Brain pericyte (primary cell): ENCODE measurements at places on chromosomes 1 and 21.

GRCh38 chr1:207495801-207496792 lies at the start of gene CR1:
Gene CR1 (plus strand): TSS chr1:207496157. CDS start chr1:207496268, 111 bp downstream.
- DNase-seq: no peak

- DNase-seq: no peak
Measured at GRCh38 chr1:1732381-1732780, 8.2 kb upstream of the CDK11A start.

GRCh38 chr1:211082824-211083223 lies 51.1 kb downstream of the KCNH1 start:
- DNase-seq: no peak

GRCh38 chr1:29650041-29650400 lies 413.7 kb downstream of the PTPRU start:
- no peak for DNase-seq

DNA sequence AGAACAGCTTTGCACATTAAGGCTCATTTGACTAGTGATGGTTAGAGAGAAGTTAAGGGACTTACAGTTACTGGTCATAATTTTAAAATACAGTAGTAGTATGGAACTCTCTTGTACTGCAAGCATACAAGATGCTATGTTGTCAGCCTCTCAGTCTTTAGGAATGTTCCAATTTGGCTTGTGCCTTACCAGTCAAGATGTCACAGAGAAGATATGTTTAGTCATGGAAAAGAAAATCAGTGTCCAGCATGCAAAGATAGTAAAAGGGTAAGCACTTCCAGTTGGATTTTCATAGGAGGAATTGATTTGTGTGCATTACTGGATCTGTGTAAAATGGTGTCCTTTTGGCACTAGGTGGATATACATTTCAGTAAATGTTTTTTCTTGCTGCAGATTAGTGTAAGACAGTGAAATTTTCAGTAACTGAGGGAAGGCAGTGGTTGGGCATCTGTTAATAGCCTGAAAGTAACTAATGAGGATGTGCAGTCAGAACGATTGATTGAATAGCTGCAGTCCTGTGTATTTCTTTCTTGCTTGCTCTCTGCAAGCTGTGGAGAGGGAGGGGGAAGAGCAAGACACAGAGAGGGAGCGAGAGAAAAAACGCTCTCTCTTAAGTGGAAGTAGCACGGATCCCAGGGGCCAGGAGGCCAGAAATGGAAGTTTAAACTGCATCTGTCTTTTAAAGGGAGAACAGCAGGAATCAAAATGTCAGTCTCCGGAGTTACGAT lies 108.2 kb downstream of the CLEC20A start:
- no peak for DNase-seq

DNA sequence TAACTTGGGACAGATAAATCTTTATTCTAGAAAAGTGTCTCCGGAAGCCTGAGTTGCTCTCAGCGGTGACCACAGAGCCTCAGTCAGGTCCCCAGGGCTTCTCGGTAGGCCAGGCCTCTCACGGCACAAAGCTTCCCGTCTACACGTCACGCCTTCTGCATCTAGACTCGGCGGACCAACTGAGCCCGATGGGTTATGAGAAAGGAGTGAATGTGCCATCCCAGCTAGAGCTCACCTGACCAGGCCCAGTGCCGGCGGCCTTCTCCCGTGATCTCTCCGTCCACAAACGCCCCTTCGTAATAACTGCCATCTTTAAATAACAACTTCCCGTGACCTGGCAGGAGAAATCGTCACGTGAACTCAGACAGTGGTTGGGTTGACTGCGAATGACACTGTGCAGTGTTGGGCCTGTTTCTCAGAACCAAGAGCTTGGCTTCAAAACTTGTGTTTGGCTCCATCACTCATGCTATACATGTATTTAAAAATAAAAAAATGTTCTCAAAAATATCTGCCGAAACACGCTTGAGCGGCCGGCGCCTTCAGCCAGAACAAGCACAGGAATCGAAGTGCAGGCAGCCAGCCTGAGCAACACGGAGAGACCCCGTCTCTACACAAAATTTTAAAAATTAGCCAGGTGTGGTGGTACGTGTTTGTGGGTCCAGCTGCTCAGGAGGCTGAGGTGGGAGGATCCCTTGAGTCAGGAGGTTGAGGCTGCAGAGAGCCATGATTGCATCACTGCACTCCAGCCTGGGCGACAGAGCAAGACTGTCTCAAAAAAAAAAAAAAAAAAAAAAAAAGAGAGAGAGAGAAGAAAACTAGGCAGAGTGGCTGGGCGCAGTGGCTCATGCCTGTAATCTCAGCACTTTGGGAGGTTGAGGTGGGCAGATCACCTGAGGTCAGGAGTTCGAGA lies 3.1 kb downstream of the MORN1 start:
- no peak for DNase-seq

- no peak for DNase-seq
Measured at GRCh38 chr1:100703716-100704115, 15.8 kb upstream of the VCAM1 start.

DNA sequence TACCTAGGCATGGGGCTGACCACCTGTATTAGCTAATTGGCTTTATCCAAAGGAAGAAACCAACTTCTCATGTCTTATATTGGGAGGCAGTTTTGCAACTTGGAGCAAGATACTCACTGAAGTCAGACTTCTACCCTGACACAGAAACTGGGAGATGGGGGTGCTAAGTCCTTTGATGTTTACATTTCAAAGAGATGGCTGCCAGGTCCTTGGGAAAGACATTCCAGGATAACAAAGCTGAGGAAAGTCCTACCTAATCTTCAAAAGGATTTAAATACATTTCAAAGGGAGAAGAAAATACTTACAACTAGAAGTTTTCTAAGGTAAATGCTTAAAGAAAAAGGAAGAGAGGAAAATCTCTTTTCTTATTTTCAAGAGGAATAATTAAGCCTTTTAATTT lies 62.1 kb downstream of the FH start:
- DNase-seq: no peak

DNA sequence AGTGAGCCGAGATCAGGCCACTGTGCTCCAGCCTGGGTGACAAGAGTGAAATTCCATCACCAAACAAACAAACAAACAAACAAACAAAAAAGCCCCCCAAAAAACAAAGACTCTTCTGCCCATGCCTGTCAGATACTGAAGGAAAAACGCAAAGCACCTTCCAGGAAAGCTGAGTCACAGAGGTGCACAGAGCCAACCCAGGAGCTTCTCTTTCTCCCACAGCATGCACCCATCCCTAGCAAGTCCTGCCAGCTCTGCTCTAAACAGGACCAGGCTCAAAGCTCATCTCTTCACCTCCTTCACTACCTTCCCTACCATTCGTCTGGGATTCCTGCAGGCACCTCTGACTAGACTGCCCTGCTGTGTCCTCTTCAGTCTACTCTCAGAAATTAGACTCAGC lies 46.5 kb downstream of the ETS2 start:
- no peak for DNase-seq

- DNase-seq: no peak
Measured at GRCh38 chr1:88973520-88974137, 18.8 kb downstream of the KYAT3 start.

DNA sequence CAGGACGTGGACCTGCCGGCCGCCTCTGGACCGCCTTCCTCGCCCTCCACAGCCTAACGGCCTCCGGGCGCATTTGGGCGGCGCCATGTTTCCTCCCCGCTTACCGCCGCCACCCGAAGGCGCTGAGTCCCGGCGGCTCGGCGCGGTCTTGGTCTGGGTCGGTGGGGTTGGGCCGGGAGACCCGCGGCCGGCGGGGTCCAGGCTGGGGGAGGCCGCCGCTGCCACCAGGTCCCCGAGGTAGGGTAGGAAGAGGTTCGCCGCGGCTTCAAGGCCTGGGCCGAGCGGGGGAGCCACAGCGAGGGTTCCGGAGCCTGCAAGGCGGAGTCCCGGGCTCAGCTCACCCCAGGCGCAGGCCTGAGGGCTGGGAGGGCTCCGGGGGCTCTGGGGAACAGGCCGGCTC lies 5.5 kb downstream of the OR2C3 start:
- DNase-seq: no peak

DNA sequence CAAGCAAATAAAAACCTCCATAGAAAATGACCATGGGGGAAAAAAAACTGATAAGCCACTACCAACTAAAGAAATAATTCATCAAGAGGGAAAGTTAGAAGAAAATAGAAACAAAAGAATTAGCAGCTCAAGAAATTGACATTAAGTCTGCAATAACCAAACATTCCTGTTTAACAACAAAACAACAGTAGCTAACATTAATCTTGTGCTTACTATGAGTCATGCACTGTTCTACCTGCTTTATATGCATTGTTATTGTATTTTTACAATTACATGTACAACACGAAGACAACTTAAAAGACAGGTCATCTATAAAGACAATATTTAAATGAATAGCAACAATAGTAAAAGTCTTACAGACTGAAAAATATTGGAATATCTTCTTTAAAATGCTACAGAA lies 34.4 kb upstream of the LRRC7 start:
- no peak for DNase-seq

GRCh38 chr21:46461909-46462308 lies 3.2 kb downstream of the DIP2A start:
- DNase-seq: no peak

- DNase-seq: no peak
Measured at GRCh38 chr1:219790834-219791615, 137.3 kb downstream of the SLC30A10 start.

GRCh38 chr1:162996261-162996660 lies 72.9 kb upstream of the RGS4 start:
- DNase-seq: no peak

GRCh38 chr1:153612111-153612754 lies 704 bp downstream of the S100A16 start:
- no peak for DNase-seq

- DNase-seq: no peak
Measured at GRCh38 chr1:77175230-77175844, 43.9 kb downstream of the PIGK start.

DNA sequence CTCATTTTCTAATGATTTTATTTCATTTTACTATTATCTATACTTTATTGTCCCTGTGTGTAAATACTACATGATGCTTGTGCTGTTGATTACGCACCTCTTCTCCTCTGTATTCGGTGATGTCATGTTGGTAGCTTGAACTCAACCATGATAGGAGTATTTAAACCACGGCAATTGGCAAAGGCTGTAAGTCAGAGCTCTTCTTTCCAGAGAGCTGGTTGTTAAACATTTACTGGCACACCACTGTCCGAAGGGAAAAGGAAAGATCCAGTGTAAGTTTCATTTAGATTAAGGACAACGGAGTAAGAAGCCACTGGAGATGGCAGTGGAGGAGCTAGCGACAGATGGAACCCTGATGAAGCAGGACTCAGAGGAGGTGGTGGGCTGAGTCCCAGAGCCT lies 93.4 kb upstream of the KCNE2 start:
- DNase-seq: no peak

DNA sequence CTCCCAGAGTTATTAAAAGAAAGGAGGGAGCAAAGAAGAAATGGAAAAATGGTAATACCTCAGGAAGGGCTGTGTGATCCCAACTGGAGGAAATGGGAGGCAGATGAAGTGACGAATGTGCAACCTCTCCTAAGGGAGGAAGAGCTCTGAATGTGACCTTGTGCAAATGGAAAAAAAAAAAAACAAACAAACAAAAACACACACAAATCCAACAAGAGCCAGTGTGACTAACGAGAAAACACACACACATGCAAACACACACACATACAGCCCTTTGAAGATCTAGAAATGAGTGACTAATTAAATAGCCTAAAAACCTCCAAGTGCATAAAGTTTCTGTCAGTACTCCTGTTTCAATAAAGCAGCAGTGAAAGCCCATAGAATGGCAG lies 49.0 kb downstream of the CCN1 start:
- DNase-seq: no peak

DNA sequence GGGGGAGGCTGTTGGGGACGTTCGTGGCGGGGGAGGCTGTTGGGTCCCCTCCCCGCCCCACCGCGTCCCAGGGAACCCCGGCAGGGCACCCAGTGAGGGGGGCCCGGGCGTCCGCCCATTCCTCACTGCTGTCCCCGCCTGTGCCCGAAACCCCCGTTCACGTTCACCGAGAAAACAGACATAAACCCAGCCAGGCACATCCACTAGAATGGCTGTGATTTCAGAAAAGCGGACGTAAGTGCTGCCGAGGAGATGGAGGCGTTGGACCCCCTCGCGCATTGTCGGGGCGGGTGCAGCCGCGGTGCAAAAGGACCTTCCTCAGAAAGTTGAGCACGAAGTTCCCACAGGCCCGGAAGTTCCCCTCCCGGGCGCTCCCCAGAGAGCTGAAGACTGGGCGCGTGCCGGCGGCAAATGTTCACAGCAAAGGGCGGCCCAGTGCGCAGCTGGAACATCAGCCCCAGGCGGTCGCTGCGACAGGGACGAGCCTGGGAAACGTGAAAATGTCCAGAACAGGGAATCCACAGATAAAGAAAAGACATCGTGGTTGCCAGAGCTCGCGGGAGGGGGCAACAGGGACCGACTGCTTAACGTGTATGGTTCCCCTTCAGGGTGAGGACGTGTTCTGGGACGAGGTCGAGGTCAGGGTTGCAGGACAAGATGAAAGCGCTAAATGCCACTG lies 18.5 kb upstream of the SAMD11 start:
- DNase-seq: no peak

- DNase-seq: no peak
Measured at GRCh38 chr1:204213668-204214662, at the start of gene GOLT1A. Gene GOLT1A (minus strand): TSS chr1:204213988. CDS start chr1:204213906, 82 bp downstream.

DNA sequence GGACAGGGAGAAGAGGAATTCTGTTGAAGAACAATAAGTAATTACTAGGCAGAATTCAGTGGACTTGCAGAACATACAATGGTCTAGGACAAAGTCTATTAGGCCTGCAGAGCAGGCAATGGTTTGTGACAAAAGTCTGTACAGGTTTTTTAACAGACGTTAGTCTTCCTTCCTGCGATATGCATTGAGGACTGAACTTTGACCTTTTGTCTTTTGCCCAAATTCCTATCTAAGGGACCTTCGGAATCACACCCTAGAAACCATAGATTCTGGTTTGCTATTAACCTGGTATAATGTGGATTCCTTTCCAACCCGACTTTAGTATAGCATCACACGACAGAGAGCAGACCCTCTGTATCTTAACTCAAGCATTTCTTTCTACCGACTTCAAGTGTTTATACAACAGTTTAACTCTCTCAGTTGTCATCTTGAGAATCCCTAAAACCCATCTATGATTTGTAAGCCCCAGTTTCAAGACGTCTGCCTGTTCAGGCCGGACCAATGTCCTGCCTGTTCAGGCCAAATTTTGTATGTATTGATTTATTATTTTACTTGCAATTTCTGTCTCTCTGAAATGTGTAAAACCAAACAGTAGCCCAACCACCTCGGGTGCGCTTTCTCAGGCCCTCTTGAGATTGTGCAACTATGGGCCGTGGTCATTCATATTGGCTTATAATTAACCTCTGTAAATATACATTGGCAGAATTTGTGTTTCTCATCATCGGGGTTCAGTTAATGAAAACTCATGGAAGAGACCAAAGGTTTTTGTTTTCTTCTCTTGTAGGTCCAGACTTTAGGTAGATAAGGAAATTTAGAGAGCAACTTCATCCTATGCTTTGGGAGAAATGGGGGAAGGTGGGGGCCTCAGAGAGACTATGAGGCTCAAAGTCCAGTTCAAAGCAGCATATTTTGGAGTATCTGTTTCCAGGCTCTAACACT lies 76.9 kb upstream of the TNFSF18 start:
- DNase-seq: no peak

- no peak for DNase-seq
Measured at GRCh38 chr1:111904478-111905218, 84.8 kb downstream of the KCND3 start.

GRCh38 chr1:94908965-94909364 lies 17.9 kb downstream of the CNN3 start:
- DNase-seq: no peak

- DNase-seq: no peak
Measured at GRCh38 chr21:25760677-25761076, 25.9 kb downstream of the GABPA start.

- DNase-seq: no peak
Measured at GRCh38 chr21:20519076-20519475, 479.1 kb upstream of the NCAM2 start.

GRCh38 chr1:220222939-220223338 lies 49.3 kb downstream of the RAB3GAP2 start:
- no peak for DNase-seq
